Stimulated activated CD8-positive, alpha-beta memory T cell treated with anti-CD3 and anti-CD28 coated beads, Interleukin-12 subunit alpha, Interleukin-12 subunit beta, amount 100 ng/mL, for 1 hour (primary cell): ENCODE measurements at places on chromosomes 11 and 22.

DNA sequence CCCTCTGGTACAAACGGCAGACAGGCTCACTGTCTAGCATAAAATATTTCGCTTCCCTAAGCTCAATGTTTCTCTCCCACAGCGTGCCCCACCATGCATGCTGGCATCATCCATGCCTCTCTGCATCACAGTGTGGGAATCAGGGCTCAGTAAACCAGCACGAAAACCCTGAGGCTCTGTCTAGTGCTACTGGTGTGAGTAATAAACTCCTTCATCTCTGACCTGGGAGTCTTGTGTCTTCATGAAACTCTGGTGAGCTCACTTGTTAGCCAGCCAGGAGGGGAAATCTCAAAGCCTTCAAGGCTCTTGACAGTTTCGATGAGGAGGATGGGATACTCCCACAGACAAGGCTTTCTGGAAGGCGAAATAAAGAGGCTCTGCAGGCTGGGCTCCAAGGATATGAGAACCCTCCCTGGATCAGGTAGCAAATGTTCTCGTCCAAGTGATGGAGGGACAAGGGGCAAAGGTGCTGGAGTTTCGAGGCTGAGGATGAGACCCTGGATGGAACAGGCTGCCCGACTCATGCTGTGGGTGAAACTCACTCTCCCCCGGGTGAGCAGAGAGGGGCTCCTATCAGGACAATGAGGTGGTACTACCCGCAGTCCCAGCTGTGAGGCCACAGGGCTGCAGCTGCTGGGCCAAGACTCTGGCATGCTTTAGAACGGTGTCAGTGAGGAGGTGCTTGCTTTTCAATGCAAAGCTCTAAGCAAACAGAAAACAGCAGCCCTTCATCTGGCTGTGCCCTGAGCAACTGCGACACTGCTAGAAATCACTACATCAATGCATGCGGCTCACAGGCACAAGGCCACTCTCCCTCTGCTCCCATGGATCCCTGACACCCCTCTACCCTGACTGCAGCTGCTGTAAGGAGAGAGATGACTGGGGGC, 69.3 kb downstream of the SHANK2 start:
- no peak for DNase-seq

GRCh38 chr11:88315981-88316441, 21.5 kb downstream of the CTSC start:
- DNase-seq: no peak

- DNase-seq: no peak
Measured at GRCh38 chr22:27416511-27417420, 384.8 kb downstream of the MN1 start.

- DNase-seq: no peak
Measured at GRCh38 chr11:71937826-71938225, 9.0 kb downstream of the RNF121 start.

- no peak for DNase-seq
Measured at GRCh38 chr11:87851827-87852226, 323.4 kb downstream of the RAB38 start.

DNA sequence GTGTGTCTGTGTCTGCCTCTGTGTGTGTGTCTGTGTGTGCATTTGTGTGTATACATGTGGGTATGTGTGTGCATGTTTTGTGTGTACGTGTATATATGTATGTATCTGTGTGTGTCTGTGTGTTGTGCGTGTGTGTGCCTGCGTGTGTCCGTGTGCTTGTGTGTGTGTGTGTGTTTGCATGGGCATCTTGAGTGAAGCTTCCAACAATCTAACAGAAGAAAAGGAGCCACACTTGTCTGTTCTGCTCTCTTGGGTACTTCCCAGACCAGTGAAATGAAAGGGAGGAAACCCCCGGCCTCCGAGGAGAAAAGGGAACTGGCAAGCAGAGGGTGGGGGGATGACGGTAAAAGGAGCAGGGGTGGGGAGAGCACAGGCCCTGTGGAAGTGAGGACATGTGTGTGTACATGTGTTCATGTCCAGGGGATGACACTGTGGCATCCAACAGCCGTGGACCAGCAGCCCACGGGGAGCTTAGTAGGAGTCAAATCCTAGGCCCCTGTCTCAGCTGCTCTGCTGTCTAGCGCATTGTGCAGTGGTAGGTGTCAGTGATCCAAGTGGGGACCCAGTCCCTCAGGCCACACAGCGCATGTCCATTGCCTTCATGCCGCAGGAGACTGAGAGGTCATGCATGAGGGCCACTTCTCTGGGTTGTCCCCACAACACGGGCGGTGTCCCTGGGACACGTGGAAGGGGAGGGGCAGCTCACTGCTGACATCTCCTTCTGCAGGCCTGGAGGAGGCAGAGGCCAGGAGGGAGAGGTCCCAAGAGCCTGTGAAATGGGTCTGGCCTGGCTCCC, 8.1 kb downstream of the CSF2RB start:
- DNase-seq: no peak

GRCh38 chr22:44129619-44129976, 51.1 kb upstream of the PARVG start:
- no peak for DNase-seq

DNA sequence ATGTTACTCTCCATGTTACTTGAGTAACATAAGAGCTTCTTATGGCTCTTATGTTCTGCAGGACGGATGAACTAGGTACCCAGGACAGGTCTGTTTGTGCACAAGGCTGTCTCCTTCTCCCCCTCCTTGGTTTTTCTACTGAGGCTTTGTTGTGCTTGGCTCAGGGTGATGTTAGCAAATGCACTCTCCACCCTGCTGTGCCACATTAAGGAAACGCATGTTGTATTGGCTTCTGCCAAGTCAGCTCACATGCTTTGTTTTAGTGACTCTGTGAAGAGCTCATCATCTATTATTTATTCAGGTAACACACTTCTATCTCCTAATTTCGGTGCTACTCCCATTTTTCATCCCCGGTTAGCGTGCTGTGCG, 108.3 kb downstream of the PTPRJ start:
- no peak for DNase-seq

- DNase-seq: no peak
Measured at GRCh38 chr11:18771266-18772035, 20.1 kb downstream of the PTPN5 start.

- no peak for DNase-seq
Measured at GRCh38 chr11:125390946-125391345, 105.1 kb downstream of the FEZ1 start.

DNA sequence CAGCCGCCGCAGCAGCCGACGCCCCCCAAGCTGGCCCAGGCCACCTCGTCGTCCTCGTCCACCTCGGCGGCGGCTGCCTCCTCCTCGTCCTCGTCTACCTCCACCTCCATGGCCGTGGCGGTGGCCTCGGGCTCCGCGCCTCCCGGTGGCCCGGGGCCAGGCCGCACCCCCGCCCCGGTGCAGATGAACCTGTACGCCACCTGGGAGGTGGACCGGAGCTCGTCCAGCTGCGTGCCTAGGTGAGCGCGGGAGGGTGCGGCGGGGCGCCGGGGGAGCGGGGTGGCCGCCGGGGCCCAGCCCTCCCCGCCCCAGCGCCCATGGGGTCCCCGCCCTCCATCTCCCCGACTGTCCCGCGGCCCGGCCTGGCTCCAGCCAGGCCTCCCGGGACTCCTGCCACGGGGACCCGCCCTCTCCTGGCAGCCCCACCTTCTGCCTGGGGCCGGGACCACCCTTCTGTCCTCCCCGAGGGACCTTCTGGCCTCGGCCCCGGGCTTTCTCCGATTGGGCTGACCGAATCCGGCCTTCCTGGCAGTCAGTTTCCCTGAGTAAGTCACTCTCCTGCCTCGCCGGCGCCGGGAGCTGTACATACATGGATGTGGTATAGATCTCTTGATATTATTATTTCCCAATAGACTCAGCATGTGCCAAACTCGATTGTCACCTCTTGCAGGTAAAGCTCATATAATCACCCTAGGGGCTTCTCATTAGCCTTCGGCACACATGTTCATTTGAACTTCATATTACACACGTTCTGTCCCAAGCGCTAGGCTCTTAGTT, 720 bp downstream of the PACS1 start:
- DNase-seq: no peak

- no peak for DNase-seq
Measured at GRCh38 chr22:24595228-24595627, 2.4 kb upstream of the LRRC75B start.

GRCh38 chr22:17007852-17008731, at the start of gene GAB4:
Gene GAB4 (minus strand): TSS chr22:17008222. CDS start chr22:17008114, 108 bp downstream.
- DNase-seq: no peak
